ENCODE measurements at places on chromosomes 2 and 18.

GRCh38 chr2:37767959-37768925 lies 96.8 kb upstream of the CDC42EP3 start:
- no peak for DNase-seq

DNA sequence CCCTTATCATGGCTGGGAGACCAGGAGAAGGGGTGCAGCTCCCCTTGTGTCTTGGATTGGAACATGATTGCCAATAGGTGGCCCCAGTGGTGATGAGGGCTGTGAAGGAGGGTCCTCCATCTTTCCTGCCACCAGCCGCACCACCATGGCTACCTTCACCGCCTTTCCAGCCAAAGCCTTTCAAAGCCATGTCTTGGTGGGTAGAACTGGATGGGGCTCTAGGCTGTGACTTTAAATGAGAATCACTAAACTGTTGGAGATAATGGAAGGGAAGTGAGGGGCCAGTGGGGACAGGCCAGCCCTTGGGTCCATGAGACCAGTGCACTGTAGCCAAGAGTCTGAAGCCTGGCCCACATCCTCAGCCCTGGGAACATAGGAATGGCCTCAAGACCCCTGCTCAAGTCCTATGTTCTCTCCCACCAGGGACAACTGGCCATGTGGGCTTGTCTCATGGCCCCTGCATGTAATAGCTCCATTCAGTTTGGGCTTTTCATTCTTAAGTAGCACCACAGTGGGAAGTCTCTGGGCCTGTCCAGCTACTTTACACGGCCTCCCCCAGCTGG lies 345.7 kb downstream of the DYSF start:
- DNase-seq, result no peak

GRCh38 chr2:112630268-112630667 lies 15.5 kb upstream of the SLC20A1 start:
- no peak for DNase-seq

DNA sequence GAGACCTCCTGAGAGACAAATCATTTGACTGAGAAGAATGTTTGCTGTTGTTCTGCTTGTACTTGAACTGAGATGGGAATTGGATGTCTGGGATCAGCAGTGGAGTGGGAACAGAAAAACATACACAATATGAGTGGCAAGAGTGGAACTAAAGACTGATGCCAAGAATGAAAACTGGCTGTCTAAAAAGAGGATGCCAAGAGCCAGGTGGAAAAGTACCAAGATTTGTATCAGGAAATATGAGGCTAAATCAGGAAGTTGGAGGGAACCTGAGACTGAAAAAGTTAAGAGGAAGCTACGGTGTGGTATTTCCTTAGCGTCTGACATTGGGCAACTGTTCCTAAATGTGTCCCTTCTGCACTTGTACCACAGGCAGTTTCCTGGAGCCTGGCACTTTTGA lies 440.9 kb upstream of the CELF4 start:
- DNase-seq, result no peak

DNA sequence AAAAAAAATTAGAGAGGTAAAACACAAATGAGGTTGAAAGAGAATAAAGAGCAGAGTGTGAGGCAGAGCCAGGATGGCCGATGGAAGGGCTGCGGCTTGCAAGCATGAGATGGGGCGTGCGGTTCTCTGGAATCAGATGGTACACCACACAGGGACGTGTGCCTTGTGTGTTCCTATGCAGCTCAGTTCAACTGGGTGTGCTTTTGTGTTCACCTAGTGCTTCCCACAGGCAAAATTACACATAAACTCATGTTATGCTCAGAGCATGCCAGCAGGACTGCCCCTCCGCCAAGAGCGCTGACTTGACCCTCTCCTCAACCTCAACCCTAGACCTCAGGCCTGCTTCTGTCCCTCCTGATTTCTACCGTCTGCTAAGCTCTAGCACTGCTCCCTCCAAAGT lies 24.4 kb downstream of the STARD7 start:
- DNase-seq, result no peak

DNA sequence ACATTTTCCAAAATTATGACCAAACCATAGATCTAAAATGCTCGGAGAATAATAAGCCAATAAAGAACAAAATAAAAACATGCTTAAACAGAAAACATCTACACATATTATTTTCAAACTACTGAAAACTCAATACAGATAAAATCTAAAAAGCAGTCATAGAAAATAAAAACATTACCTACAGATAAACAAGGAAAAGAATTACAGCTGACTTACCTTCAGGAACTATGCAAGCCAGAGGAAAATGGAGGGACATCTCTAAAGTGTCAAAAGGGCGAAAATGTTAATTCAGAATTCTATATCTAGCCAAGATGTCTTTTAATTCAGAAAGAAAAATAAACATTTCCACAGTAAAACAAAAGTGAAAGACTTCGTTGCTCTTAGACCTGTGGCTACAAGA lies 112.9 kb upstream of the GYPC start:
- DNase-seq, result no peak

GRCh38 chr2:116510117-116510671 lies 1304.3 kb upstream of the DDX18 start:
- no peak for DNase-seq

DNA sequence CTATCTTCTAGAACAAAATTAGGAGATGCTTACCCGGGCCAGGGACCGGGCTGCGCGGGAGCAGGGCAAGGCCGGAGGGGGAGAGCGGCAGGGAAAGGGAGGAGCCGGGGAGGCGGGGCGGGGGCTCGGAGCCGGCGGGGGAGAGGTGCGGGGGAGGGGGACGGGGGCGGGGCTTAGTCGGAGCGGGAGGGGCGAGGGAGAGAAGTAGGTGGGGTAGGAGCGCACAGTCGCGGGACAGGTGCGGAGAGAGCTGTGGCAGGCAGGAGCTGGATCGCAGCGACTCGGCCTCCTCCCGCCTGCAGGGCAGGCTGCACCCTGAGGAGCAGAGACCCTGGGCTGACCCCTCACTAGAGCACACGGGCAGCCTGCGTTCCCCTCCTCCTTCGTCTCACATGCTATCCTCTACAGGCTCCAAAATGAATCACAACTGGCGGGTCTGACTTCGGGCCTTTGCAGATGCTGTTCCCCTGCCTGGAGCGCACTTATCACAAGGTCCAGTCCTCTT lies 290.3 kb downstream of the CELF4 start:
- DNase-seq, result no peak

DNA sequence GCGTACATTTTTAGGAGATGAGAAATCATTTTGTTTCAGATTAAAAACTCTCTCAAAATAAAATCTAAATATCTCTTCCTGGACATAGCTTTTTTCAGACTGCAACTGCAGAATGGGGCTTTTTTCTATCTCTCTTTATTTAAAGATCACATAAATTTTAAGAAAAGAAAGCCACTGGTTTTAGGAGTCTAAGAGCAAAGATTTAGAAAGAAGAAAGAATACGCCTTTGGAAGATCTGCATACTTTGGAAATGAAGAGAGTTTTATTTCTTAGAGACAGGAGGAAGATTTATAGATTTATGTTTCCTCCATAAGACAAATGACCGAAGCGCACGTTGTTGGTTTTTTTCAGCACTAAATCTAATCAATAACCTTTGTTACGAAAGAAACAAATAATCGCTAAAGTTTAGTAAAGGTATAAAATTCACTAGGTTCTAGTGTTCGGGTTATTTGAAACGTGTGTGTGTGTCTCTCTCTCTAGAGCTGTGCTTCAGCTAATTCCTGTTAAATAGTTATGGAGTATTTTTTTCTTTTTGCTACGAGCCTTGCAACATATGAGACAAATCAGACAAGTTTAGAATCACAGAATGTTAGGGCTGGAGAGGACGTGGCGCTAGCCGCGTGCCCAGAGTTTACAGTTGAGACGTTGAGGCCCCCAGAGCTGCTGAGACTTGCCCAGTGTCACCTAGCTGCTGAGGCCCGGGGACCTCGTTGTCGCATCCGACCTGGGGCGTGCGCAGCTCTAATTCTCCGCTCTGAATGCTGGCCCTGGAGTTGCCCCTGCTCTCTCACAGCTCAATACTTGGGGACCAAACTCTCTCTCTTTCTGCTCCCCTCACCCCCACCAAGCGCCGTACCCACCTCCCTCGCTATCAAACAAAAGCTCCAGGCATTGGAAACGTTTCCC lies 69.9 kb downstream of the CTAGE1 start:
- peak; percentile 42 for DNase-seq

- DNase-seq, result no peak
Measured at GRCh38 chr2:146602383-146602782, 1242.4 kb upstream of the ACVR2A start.

GRCh38 chr2:215862351-215862771 lies 151.0 kb downstream of the MREG start:
- DNase-seq, result no peak

DNA sequence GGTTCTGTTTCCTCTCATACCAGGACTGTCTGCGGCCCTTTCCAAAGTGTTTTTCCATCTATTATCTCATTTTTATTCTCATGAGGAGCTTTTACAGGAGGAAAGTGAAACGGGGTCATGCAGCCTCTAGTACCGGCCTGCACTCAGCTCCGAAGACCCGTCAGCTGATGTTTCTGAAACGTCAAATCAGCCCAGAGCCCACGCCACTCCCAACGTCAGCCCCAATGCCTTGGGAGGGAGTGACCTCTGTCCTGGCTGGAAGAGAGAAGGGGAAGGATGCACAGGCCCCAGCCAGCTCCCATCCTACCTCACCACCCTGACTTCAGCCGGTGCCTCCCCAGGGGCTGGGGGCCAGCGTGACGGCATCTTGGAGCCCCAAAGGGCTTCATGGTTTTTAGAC lies 58.5 kb downstream of the ADCY3 start:
- DNase-seq, result no peak

GRCh38 chr2:11250400-11251196 lies 93.8 kb downstream of the ROCK2 start:
- no peak for DNase-seq

- no peak for DNase-seq
Measured at GRCh38 chr2:189683348-189683747, 8.9 kb downstream of the ANKAR start.

Measured in activated CD8-positive, alpha-beta T cell treated with anti-CD3 and anti-CD28 coated beads, Interleukin-2, amount 10 ng/mL, durations not matched to agents 7 days and 5 days (primary cell).